ENCODE measurements at places on chromosomes 12 and 14.

- peak; percentile 49 for DNase-seq
Observed at GRCh38 chr12:48350249-48351021, at the start of gene ZNF641. Gene ZNF641, minus strand, starts transcription at chr12:48350919. Its CDS starts 2,829 bp downstream, at chr12:48348090.

DNA sequence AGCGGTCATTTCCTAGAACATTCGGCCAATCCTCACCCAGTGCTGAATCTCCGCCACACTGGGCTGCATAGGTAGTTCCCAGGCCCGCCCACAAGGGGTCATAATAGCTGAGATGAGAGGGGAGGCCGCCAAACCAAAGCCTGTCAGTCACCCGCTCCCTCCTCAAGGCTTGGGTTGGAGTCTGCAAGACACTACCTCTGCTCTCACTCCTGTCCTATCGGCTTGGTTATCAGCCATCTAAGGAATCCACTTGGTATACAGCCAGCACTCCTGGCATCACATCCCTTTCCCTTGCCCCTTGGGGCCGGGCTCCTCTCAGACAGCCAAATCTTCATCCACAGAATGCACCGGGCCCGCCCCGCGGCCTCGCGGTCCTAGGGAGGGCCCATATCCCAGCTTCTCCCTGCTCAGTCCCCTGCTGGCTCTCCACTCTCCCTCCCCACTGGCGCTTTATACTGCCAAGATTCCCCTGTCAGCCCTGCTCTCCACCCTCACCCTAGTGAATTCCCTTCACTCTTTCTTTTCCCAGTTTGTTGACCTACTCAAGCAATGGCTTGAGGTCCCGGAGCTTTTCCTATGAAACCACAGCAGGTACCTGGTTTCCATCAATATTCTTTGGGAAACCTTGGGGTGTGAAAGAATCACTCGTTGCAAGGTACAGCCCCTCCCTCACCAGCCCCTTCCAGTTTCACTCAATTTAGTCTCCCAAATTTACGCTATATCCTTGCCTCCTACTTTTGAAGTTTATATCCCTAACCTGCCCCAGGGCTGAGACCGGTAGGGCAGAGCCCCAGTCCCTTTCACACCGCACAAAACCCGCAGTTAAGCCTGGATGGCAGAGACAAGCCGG lies 1.4 kb downstream of the IFFO1 start:
- no peak for DNase-seq

- no peak for DNase-seq
Observed at GRCh38 chr12:1592444-1593173, 1.8 kb downstream of the FBXL14 start.

DNA sequence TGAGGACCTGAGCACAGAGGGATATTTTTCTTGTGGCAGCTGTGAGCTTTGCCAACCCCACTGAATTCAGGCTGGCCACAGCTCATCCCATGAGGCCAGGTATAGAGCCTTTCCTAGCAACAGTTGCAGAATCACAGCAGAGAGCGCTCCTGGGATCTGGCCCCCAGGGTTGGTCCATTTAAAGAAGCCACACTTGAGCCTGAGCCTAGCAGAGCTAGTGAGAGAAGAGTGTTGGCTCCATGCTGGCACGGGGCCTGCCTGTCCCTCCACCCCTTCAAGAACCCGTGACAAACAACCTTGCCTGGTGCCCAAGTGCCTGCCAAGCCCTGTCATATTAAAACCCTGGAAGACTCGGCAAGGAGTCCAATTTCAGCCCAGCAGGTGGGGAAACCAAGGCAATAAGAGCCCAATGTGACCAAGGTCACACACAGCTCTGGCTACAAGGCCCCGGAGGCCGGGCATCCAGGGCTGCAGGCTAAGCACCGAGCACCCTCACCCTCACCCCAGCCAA lies 91.6 kb downstream of the LRRC74A start:
- DNase-seq: no peak

DNA sequence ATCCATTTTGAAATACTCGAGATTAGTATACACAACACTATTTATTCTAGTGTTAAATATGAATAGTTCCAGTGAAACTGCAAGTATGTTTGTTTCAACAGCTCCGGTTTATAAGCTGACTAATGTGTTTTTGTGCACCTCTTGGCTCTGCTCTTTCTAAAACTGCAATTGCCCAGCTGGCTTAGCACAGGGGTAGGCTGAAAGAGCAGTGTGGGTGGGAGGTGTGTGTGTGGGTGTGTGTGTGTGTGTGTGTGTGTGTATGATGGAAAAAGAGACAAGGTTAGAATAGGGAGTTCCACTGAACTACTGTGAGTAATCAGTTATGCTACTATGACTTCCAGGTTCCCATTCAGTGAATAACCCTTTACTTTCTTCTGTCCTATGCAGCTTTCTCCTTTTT lies 37.8 kb upstream of the DDHD1 start:
- no peak for DNase-seq

DNA sequence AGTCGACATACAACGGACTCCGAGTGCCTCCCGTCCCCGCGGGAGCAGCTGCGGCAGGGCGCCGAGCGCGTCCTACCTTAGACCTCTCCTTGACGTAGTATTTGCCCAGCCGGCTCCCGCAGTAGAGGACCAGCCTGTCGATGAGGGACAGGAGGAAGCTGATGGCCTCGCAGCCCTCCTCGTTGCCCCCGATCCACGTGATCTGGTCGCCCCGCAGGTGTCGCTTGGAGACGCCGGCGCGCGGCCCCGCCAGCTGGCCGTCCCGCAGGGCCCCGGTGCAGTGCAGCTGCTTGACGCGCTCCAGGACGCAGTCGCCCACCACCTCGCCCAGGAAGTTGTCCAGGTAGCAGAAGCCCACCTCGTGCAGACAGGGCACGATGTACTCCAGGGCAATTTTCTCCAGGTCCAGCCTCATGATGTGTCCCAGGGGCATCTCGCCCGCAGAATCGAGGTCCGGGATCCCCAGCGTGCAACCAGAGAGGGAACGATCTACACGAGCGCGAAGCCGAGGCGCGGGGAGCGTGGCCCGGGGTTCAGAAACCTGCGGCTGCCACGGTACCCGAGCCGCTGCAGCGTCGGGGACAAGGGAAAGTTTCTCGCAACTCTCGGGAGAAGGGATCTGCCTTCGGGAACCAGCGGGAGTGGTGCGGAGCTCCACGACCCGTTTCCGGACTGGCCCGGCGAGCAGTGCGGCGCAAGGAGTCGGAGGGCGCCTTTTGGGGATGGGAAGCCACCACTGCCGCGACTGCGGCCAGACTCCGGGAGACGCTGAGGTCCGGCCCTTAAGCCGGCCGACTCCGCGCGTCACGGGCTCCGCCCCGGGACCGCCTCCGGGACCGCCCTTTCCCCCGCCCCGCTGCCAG lies at the start of gene EGLN3:
Gene EGLN3 (minus strand): TSS at position 755 of the 863 bp plus-strand sequence. CDS start 322 bp downstream, at position 433.
- peak; percentile 68 for DNase-seq

- DNase-seq: no peak
Observed at GRCh38 chr14:75092698-75093097, 23.3 kb downstream of the ZC2HC1C start.

- no peak for DNase-seq
Observed at GRCh38 chr12:78194448-78194847, 363.8 kb downstream of the NAV3 start.

GRCh38 chr12:70042675-70043074 lies 200.6 kb upstream of the CNOT2 start:
- DNase-seq: no peak

GRCh38 chr14:68652433-68652690 lies 140.5 kb downstream of the ZFP36L1 start:
- DNase-seq: no peak

GRCh38 chr12:109927622-109928021 lies 27.5 kb downstream of the TCHP start:
- no peak for DNase-seq

DNA sequence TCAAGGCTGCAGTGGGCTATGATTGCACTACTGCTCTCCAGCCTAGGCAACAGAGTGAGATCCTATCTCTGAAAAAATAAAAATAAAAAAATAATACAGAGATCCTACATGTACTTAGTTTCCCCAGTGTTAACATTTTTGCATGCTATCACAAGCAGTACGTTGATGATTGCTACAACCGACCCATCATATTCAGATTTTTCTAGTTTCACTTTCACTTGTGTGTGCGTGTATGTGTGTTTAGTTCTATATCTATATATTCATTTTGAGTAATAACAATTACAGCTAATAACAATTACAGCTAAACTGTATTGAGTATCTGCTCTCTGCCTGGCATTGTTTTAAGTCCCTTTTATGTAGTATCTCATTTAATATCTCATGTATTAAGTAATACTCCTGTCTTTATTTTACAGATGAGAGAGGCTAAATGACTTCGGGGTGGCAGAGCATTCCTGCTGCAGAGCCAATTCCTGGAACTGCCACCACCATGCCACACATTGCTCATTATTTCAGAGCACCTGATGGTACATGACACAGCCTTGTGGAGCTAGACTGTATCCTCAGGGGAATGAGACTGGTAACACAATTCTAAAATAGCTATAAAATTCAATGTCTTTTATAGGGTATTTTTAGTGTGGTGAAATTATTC lies 153.1 kb downstream of the BCAT1 start:
- no peak for DNase-seq

GRCh38 chr14:30243805-30244204 lies 315.2 kb upstream of the G2E3 start:
- no peak for DNase-seq

GRCh38 chr12:89993632-89994031 lies 285.0 kb upstream of the ATP2B1 start:
- no peak for DNase-seq

DNA sequence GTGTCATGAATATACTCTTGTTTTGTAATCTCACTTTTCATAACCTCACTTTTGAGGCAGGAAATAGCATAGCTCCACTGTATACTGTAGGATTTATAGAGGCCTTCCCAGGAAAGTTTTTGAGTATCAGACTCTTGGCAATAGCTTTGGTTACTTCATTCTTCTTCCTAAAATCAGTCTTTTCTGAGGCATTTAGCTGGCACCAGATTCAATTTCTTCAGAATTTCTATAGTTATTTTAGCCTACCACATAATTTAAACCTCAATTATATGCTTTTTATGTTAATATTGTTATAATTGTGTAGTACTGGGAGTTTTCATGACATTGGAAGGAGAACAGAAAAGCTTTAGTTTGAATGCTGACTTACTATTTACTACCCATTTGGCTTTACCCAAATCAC lies 322.3 kb upstream of the FAR2 start:
- no peak for DNase-seq

GRCh38 chr12:115638733-115639647 lies 638.5 kb downstream of the MED13L start:
- DNase-seq: no peak

DNA sequence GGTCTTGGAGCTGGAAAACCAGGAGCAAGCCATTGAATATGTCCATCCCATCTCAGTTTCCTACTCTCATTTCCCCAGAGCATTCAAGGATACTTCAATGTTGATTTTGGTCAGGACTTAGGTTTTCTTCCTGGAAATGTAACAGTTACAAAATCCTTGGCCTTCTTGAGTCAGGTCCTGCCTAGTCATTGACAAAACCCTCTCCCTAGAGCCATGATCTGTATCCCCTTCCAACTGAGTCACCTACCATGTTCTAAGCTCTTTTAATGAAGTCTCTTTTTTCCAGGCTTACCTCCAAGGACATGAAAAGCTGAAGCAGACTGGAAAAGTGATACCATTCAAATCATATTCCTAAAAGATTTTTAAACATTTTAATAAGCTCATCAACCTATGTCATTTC lies 549.2 kb downstream of the GALC start:
- no peak for DNase-seq

DNA sequence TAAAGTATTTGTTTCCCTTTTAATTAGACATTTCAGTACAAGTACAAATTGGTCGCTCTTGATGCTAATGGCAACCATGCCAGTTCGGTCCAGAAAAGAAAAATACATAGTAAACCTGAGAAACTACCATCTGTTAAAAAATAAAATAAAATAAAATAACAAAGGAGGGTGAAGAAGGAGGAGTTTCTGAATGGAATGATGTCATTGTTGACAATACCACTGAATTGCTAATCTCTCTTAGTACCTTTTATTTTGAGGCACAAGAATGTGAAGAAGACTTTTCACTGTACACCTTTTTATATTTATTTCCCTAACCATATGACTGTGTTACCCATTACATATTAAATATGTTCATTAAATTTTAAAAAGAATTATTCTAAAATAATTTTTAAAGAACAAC lies 19.5 kb downstream of the SPX start:
- DNase-seq: no peak

DNA sequence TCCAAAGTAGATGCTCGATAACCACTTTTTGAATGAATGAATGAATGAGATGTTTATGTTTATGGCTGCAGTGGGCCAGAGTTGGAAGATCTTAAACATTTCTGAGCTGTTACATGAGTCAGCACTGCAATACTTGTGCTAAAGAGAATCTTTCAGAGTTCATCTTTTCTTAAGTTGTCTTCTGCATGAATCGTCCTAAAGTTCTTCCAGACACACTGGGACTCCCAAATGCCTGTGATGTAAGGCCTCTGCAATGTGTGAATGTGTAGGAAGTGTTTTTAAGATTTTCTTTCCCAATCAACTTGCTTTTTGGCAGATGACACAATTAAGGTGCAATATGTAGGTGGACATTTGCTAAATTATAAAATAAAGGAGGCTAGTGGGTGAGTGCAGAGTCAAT lies 50.3 kb upstream of the TRIM9 start:
- no peak for DNase-seq

GRCh38 chr14:44448951-44449358 lies 58.1 kb downstream of the FSCB start:
- no peak for DNase-seq

GRCh38 chr12:52127683-52128450 lies 48.4 kb downstream of the SMIM41 start:
- DNase-seq: no peak

DNA sequence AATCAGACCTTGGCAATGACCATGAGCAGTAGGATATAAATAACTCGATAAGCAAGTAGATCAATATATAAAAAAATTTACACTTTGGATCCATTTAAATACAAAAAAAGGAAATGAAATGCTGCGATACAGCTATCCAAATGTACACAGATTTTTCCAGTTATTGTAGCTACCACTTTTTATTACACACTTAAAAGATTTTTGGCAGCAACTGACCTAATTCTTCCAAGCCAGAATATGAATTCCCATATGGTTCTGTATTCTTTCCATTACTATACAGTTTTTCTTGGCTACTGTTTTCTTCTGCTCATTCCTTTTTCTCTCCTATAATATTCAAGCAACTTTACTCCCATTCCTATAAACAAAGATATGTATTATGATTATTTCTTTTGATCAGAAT lies 52.2 kb downstream of the TMTC1 start:
- DNase-seq: no peak

GRCh38 chr14:48748151-48748675 lies 838.0 kb downstream of the RPS29 start:
- DNase-seq: no peak

DNA sequence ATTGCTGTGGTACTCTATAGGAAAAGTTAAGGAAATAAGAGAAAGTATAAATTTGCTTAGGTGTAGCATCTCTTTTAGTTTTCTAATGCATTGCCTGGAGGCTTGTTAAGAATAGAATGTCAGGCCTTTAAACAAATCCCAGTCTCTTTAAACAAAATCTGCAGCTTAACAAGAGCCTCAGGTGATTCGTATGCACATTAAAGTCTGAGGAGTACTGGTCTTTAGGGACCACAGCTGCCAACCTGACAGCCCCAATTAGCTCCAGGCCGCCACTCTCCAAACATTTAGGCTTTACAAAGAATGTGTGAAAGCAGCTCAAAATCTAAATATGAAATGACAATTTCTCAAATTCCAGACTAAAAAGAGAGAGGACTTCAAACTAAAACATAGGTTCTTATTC lies 35.7 kb downstream of the PAWR start:
- no peak for DNase-seq
